ENCODE measurements at places on chromosomes 5 and 9. TPM values are rescaled to one million over a fixed set of nuclear protein-coding genes. Genes with fewer than 3 reads are reported as not detected.
A peak's percentile ranks its signal among the peaks of the same experiment; 100 is the strongest.

Gene ACTBL2
- total RNA-seq, result not detected

DNA sequence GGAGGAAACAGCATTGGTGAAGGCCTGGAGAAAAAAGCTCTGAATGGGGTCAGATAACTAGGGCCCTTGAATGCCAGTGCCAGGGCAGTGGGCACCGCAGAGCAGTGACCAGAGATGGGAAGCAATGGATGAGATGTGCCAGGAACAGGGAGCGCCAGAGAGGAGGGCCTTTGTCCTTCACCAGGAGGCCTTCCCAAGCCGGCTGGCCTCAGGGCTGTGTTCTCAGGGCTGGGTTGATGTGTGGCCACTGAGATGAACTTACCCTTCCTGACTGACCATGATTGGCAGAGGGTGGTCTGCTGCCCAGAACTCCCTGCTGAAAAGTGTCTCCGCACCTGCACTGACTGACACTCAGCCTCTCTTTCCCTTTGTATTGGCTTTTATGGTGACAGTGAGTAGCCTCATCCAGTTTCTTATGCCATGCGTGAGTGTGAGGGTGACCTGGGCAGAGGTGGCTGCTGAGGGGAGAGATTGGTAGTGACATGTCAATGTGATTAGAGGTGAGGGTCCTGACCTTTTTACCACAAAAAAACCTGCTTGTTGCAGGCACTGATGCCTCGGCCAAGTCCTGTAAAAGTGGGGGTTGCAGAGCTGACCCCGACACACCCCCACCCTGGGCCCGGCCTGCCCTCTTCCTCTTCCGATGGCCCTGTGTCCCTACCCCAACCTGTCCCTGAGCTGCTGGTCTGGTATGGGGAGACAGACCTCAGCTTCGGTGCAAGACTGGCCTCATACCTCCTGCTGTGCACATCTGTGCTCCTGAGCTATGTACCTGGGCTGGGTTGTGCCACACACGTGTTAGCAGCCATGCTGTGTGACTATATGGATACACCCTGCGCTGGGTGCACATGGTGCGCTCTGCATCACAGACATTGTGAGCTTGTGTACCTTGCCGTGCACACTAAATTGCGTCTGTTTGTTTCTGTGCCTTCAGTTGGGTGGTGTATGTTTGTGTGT, 57.1 kb upstream of the PSD2 start:
- DNase-seq, result no peak

Gene PDZD2
- 8.1 TPM for total RNA-seq

GRCh38 chr5:140764177-140764973, 21.6 kb upstream of the PCDHA1 start:
- DNase-seq, result no peak

Gene WDR38
- total RNA-seq, result not detected

Gene C6
- 1.1 TPM for total RNA-seq

Gene PCDHB2
- total RNA-seq, result 3.4 TPM

DNA sequence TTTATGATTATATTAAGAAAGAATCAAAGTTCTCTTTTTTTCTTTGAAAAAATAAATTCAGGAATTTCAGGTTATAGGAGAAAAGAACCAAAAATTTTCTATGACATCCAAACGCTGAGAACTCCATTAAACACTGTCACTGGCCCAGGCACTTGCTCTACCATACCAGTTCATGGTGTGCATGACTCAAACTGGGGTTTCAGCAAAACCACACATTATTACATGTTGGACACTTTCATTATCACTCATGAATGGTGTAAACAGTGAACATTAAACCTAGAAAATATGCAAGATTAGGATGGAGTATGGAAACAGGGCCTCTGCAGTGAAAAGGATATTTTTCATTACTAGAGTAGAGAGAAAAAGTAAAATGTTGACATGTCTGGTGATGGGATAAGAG, 369.9 kb upstream of the FAM174A start:
- DNase-seq, result no peak

DNA sequence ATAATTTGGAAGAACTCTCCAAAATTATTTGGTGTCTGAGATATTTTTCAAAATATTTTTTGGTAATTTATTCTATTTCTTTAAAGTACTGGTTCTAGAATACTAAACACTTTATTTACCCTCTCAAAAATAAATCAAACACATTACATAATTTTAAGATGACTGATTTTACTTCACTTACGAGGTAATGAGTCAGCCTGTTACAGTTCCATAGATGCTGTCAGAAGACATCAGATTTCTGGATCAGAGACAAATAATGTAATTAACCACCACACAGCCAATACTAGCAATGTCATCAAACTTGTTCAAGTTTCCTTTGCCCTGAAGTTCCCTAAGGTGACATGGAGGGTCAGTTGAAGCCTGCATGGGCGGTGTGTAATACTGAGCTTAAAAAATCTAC, 106.1 kb upstream of the CDH9 start:
- DNase-seq, result no peak

DNA sequence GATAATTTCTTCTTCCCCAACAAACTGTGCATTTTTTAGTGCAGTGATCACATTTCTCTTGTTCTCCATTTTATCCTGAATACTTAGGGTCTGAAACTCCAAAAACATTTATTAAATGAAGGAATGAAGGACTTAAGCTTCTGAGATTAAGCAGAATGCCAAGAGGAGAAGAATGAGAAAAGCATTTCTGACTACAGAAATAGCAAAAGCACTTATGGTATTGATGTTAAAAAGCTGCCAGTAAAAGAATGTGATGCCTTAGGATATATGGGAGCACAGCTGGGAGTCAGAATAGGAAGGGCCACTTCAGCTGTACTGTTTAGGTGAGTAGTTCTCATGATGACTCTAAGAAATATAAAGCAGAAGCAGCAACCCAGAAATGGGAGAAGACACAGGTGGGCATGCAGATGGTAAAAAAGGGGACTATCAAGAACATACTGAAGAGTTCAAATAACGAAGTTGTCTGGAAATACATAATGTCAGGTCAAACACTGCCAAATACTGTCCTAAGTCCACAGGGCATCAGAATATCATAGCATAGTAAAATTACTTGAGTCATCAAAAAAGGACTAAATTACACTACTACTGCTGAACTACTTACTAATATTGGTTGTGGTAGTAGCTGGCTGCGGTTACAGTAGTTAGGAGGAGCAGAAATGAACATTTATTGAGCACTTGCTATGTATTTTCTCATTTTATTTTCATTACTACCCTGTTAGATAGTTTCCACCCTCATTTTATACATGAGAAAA, 132.7 kb downstream of the MAPKAP1 start:
- DNase-seq, result no peak

GRCh38 chr9:136423432-136424146, 13.1 kb downstream of the PMPCA start:
- DNase-seq, result no peak

DNA sequence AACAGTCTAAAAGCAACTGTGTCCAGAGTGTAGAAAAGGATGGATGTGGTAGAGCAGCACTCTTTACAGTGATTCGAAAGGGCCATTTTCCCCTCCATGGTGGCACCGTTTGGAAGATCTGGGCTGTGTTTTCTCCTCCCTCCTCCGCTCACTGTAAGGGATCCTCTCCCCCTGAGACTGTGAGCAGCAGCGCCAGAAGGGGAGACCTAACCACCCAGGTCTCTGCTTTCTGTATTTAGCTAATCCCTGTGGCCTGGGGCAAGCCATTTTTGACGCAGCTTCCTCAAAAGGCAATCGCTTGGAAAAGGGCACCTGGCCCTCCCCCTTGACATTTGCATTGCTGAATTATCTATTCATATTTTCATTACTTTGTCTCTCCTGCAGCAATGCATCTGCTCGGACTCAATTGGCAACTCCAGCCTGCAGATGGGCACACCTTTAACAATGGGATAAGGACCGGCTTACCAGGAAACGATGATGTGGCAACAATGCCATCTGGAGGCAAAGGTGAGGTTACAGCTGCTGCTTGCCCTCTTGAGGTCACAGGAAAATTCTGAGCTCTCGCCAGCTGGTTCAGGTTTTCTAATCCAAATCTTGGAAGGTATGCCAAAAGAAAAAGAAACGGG, 244.3 kb upstream of the WWC1 start:
- peak; percentile 17 for DNase-seq

Gene CER1
- total RNA-seq, result 0.74 TPM

Gene IFNA13
- total RNA-seq, result not detected

Gene GPR21
- total RNA-seq, result 7.7 TPM

GRCh38 chr5:97576956-97577355, 393.9 kb upstream of the RIOK2 start:
- DNase-seq, result no peak
